ENCODE measurements at places on chromosomes 6 and 20. TPM values are rescaled to one million over a fixed set of nuclear protein-coding genes. Genes with fewer than 3 reads are reported as not detected.

DNA sequence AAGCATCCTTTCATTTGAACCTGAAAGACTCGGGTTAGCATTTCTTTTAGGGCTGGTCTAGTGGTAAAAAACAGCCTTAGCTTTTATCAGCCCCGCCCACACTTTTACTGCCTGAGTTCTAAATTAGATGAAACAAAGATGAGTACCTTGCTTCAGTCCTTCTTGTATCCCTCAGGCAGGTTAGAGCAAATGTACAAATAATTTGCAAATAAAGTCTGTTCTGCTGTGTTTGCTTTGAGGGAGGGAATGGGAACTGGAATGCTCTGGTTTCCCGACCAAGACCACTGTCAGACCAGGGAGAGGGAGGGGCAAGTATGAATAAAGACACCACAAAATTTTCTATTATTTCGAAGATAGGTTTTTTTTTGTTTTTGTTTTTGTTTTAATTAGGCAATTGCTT, 85.5 kb upstream of the FLRT3 start:
- no peak for DNase-seq
- no peak overlapping the region for H3K27ac ChIP-seq
- no peaks in the 10 kb centered on the region for H3K4me1 ChIP-seq

DNA sequence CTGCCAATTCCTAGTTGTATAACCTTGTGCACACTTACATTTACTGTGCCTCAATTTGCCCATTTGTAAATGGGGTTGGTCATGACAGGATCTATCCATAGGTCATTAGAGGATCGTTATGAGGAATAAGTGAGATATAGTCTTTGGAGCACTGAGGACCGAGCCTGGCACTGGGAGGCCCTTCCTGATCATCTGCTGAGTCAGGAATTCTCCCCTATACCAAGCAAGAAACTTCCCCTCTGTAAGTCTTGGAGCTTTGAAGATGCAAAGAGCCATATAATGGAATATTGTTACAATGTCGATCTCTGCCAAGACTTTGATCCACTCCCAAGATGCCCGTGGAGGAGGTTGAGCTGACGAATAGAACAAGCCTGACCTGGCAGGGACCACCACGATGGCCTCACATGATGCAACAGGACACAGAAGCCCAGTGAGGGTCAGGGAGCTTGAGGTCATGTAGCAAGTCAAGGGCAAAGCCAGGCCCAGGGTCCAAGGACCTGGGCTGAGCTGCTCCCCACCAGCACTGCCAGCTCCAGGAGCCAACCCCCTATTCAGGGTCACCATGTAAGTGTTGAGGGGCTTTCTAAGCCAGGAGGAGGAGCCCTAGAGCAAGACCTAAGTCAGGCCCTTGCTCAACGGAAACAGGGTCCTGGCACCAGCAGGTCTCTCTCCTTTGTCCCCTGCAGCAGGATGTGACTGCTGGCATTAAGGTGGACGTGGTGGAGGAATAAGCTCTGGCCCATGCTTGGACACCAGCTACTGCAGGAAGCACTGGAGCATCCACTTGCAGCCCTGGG, 16.7 kb downstream of the PDRG1 start:
- no peak overlapping the region for H3K4me3 ChIP-seq
- no peaks in the 10 kb centered on the region for H3K27me3 ChIP-seq
- H3K4me1 ChIP-seq: no peaks in the 10 kb centered on the region

DNA sequence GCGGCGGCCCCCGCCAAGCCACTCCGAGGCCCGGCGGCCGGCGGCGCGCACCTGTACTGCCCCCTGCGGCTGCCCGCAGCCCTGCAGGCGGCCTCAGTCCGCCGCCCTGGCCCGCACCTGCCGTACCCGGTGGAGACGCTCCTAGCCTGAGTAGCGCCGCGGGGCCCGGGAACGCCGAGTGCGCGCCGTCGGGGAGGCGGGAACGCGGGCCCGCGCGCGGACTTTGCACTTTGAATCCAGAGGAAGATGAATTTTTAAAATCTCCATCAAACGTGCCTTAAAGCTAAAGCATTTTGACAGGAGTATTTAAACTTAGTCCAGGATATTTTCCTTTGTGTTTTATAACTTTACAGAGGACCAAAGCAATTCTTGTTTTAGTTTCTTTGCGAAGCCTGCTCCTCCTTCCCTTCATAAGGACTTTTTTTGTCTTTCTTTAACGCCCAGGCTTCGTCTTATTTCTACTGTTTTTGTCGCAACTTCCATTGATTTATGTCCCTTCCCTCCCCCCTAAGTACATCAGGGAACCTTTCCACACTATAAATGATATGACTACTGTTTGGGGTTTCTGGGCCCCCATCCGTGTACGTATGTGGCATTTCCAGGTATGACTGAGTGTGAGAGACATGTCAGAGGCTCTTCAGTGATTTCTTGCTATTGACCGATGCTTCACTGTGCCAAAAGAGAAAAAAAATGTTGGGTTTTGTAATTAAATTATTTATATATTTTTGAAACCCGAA, 2.0 kb downstream of the FOXQ1 start:
- H3K4me3 ChIP-seq: no peak overlapping the region
- H3K36me3 ChIP-seq: no peaks in the 10 kb centered on the region
- H3K27me3 ChIP-seq: peaks cover 19% of the 10 kb centered on the region
- no peak overlapping the region for H3K27ac ChIP-seq
- H3K4me1 ChIP-seq: no peaks in the 10 kb centered on the region

GRCh38 chr6:36223706-36224105, 27.2 kb downstream of the BRPF3 start:
- peaks cover 78% of the 10 kb centered on the region for H3K36me3 ChIP-seq
- no peaks in the 10 kb centered on the region for H3K27me3 ChIP-seq
- H3K27ac ChIP-seq: no peak overlapping the region
- DNase-seq: no peak
- H3K4me3 ChIP-seq: no peak overlapping the region
- peaks cover 8% of the 10 kb centered on the region for H3K4me1 ChIP-seq

DNA sequence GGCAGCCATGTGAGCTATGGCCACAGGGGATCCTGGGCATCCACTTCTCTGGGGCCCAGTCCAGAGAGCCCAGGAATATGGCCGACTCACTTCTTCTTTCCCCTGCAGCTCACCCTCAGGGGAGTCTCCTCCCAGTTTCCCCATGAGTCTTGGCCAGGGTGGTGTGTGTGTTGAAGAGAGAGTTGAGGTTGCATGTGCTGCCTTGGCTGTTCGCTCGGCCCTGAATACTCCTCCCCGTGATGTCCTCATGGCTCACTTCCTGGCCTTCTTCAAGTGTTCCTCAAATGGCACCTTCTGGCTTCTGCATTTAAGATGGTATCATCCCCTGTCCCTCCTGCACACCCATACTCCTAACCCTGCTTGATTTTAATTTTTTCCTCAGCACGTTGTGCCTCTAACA, 3.2 kb upstream of the TREML1 start:
- H3K36me3 ChIP-seq: no peaks in the 10 kb centered on the region
- H3K4me3 ChIP-seq: no peak overlapping the region
- H3K27me3 ChIP-seq: no peaks in the 10 kb centered on the region
- no peak for DNase-seq
- no peaks in the 10 kb centered on the region for H3K4me1 ChIP-seq

DNA sequence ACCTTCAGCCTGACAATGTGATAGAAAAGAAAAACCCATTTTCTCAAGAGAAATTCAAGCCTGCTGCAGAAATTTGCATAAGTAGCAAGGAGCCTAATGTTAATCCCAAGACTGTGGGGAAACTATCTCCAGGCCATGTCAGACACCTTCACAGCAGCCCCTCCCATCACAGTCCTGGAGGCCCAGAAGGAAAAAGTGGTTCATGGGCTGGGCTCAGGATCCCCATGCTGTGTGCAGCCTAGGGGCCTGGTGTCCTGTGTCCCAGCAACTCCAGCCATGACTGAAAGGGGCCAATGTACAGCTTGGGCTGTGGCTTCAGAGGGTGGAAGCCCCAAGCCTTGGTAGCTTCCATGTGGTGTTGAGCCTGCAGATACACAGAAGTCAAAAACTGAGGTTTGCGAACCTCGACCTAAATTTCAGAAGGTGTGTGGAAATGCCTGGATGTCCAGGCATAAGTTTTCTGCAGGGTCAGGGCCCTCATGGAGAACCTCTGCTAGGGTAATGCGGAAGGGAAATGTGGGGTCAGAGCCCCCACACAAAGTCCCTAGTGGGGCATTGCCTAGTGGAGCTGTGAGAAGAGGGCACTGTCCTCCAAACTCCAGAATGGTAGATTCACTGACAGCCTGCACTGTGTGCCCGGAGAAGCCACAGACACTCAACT, 11.8 kb downstream of the ZBTB9 start:
- H3K36me3 ChIP-seq: no peaks in the 10 kb centered on the region
- H3K4me1 ChIP-seq: no peaks in the 10 kb centered on the region

- H3K4me1 ChIP-seq: peaks cover 13% of the 10 kb centered on the region
- H3K27me3 ChIP-seq: peaks cover 16% of the 10 kb centered on the region
- no peak for DNase-seq
- no peak overlapping the region for H3K27ac ChIP-seq
Measured at GRCh38 chr20:63292292-63292701, 689 bp upstream of the COL20A1 start.

DNA sequence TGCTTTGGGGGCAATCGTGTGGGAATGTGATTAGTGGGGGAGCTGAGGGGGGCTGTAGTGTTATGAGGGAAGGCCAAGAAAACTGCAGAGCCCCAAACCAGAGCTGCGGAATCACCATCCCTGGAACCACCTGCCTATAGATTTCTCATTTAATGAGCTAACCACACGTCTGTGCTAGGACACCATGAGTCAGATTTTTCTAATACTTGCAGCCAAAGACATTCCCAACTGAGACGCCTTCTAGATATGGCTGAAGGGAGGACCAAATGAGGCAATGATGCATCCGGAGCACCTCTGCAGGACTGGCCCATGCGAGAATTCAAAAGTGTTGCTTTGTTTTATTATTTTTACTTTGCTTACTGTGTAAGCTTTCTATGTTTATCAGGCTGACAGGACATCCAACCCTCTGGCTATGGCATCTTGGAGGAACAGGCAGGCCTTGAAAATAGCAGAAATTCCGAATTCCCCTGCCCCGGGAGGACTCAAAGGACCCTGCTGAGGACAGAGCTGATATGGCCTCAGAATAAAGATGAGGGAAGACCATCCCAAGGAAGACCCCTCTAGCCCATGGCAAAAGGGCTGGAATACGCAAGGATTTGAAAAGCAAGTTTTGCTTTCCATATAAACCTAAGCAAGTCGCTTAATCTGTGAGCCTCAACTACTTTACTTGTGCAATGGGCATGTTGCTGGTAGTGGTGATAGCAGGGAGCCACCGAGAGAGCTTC, 3.1 kb upstream of the PTGIS start:
- H3K27ac ChIP-seq: peak overlapping the region; percentile 26
- H3K27me3 ChIP-seq: no peaks in the 10 kb centered on the region
- peaks cover 34% of the 10 kb centered on the region for H3K4me1 ChIP-seq
- DNase-seq: peak; percentile 57
- H3K36me3 ChIP-seq: no peaks in the 10 kb centered on the region

DNA sequence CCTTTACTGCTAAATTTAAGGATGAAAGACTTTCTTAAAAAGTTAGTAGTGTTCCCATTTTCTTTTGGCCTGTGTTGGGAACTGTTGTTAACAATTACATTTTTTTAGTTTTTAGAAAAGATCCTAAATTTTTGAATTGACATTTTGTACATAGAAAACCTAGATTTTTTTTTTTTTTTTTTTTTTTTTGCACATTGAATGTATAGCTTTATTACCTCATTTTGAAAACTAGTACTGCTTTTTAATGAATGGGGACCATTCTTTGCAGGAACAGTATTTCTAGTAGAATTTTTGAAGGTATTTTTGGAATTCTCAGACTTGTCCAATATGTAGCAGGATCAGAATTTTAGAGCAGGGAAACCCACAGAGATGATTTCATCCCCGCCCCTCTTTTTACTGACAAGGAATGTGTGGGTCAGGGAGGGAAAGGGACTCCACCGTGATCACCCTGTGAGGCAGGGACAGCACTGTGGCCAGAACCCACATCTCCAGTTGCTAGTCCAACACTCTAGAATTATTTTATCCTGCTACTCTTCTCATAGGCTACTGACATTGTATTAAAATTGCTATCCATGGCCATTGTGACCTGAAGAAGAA, 154.4 kb upstream of the SUPT3H start:
- DNase-seq: no peak
- H3K4me1 ChIP-seq: no peaks in the 10 kb centered on the region
- no peak overlapping the region for H3K4me3 ChIP-seq
- H3K36me3 ChIP-seq: no peaks in the 10 kb centered on the region
- H3K27ac ChIP-seq: no peak overlapping the region

Gene TCF15
- total RNA-seq: 8.0 TPM

DNA sequence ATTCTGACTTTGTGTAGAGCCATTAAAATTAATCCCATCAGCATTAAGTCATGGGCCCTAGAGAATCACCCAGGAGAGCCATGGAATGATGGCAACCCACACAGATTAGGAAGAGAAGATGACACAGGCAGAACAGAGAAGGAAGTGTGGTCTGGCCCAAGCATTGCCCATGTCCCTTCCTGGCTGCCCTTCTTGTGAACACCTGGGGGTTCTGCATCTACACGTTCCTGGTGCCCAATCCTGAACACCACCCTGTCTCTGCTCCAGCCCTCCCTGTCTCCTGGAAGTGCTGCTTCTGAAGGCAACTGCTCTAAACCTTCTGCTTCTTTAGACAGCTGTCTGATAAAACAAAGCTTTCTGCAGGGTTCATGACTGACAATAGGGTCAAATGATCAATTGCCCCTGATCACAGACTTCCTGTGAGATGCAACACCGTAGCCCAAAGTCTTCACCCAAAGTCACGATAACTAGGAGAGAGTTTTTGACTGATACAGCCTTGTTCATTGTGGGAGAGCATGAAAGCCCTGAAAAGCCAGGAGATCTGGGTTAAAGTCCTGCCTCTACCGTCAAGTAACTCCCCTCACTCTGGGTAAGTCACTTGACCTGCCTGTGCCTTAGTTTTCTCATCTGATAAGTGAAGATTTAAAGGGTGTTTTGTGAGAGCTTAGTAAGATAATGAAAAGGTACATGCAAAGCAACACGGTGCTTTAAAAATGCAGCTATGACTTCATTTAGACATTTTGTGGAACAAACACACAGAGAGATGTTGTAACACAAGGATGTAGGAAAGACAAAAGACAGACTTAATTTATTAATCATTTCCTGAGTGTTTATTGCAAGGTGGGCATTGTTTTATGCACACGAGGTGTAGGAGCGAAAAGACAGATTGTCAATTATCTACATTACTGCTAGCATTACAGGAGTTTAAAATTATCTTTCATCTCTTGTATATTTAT, 291.2 kb upstream of the STXBP5 start:
- H3K4me3 ChIP-seq: no peak overlapping the region
- peaks cover 8% of the 10 kb centered on the region for H3K4me1 ChIP-seq
- H3K27ac ChIP-seq: no peak overlapping the region
- no peak for DNase-seq
- H3K36me3 ChIP-seq: no peaks in the 10 kb centered on the region

DNA sequence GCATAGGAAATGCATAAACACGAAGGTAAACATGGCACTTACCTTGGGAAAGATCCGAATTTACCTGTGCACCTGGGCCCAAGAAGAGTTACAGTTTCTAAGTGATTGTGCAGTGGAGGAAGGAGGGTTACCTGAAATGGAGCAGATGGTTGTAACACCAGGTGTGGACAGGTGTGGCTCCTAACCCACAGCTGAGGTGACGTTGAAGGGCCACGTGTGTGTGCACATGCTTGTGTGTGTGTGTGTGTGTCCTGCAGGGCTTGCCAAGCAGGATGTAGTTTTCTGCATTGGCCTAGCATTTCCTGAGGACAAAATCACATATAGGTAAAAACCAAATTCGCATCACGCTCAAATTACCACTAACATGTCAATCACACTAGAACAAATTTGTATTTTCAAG, 240.8 kb downstream of the ANKRD60 start:
- no peaks in the 10 kb centered on the region for H3K36me3 ChIP-seq
- no peak overlapping the region for H3K27ac ChIP-seq
- no peak overlapping the region for H3K4me3 ChIP-seq
- no peak for DNase-seq

Gene KIAA0408
- 1.8 TPM for total RNA-seq

- peaks cover 30% of the 10 kb centered on the region for H3K36me3 ChIP-seq
- H3K27me3 ChIP-seq: no peaks in the 10 kb centered on the region
- H3K27ac ChIP-seq: peak overlapping the region; percentile 23
- DNase-seq: no peak
- H3K4me1 ChIP-seq: no peaks in the 10 kb centered on the region
Measured at GRCh38 chr20:62567246-62568044, 74.9 kb upstream of the SLCO4A1 start.

All from right atrium auricular region (tissue), 2 donors.